Stimulated activated CD4-positive, alpha-beta T cell treated with anti-CD3 and anti-CD28 coated beads, Interleukin-2, amount 100 ng/mL, for 24 hours (primary cell): ENCODE measurements at places on chromosomes 12 and 14.

GRCh38 chr12:89779090-89779489 is 70.5 kb upstream of the ATP2B1 start:
- DNase-seq: no peak

GRCh38 chr12:47038270-47038748 is 41.1 kb upstream of the PCED1B start:
- DNase-seq: no peak

GRCh38 chr12:13195250-13195649 is 1.3 kb upstream of the EMP1 start:
- DNase-seq: no peak

DNA sequence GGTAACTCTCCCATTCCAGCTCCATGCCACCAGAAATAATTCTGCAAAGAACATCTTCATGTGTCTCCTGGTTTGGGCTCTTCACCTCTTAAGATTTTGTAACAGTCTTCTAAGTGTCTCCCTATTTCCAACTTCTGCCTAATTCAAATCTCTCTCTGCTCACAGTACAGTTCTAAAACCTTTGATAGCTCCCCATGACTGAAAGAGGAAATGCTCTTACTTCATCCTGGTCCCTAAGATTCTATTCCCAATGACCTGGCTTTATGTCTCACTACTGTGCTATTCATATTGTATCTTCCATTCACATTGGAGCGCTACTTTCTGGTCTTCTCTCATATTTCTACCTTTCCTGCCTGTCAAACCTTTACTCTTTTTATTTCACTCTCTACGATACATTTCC is 1.6 kb downstream of the AMN1 start:
- no peak for DNase-seq

DNA sequence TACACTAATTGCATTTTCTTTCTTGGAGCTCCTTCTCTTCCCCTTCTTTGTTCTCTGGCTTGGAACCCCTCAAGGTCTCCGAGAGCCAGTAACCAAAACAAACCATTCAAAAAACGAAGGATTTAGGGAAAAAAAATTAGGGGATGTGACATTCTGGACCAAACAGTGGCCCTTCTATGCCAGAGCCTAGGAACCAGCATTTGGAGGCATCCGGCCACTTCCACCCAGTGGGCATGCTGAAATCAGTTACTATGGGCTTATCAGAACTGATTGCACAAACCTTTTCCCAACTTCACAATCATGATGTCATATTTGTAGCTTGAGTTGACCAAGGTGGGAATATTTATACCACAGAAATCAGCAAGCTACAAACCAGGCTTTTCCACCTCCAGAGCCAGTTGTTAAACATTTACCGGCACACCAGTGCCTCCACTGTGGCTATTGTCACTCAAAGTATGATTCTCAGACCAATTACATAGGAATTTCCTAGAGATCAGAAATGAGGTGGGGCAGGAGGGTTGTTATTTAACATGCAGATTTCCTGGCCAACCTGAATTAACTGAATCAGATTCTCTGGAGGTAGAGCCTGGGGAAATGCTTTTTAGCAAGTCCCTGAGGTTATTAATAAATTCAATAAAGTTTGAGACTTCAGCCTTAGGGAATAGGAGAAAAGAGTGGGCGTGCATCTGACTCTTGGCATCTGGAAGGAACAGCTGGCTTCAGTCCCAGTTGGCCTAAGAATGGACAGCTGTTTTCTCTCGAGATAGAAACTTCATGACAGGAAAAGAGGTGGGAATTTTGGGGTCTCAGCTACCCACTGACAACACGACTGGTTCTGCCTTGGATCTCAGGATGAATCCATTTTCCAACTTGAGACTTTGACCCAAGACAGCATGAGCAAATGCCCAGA is 273.9 kb downstream of the ZFP36L1 start:
- no peak for DNase-seq

DNA sequence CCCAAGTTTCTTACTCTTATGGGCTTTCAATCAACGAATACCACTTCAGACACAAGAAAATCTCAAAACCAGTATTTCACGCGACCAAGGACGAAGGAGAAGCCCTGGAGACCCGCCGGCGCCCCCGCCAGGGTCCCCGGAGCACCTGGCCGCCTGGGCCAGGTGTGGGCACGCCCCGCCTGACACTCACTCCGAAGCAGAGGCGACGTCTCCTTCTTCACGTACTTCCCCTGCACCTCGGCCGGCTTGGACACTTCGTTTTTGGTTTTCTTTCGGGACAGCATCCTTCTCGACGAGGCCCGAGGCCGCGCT is 466 bp downstream of the SAV1 start:
- DNase-seq: peak; percentile 21

- DNase-seq: no peak
Observed at GRCh38 chr12:42421844-42422779, 96.1 kb downstream of the PPHLN1 start.

GRCh38 chr12:46386360-46386867 is 13.8 kb upstream of the SLC38A2 start:
- DNase-seq: no peak

DNA sequence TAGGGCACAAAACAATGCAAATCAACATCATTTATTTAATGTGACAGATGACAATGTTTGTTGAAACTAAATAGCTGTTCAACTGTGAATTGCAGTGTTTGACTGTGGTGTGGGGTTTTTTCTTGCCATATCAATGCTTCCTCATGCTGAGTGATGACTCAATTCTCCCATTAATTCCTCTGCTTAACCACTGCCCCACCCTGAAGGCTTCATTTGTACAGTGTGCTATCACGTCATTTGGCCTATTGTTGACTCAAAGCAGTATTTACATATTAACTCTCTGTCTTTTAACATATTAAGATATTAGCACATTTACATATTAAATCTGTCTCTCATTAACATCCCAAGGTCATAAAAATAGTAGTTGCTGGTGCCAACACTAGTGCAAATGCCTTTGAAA is 164.8 kb upstream of the NRXN3 start:
- no peak for DNase-seq

- DNase-seq: no peak
Observed at GRCh38 chr12:32828552-32828951, 68.0 kb downstream of the PKP2 start.

DNA sequence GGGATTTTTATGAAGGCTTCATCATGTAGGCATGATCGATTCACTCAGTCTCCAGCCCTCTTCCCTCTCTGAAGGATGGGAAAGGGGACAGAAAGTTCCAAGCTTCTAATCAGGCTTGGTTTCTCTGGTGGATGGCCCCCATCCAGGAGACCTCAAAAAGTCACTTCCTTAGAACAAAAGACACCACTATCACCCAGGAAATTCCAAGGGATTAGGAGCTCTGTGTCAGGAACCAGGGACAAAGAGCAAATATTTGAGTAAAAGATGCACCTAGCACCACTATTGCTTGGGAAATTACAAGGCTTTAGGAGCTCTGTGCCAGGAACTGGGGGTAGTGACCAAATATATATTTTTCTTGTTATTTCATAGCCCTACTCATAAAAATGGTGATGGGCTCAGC is 33.6 kb upstream of the TMX1 start:
- DNase-seq: no peak

DNA sequence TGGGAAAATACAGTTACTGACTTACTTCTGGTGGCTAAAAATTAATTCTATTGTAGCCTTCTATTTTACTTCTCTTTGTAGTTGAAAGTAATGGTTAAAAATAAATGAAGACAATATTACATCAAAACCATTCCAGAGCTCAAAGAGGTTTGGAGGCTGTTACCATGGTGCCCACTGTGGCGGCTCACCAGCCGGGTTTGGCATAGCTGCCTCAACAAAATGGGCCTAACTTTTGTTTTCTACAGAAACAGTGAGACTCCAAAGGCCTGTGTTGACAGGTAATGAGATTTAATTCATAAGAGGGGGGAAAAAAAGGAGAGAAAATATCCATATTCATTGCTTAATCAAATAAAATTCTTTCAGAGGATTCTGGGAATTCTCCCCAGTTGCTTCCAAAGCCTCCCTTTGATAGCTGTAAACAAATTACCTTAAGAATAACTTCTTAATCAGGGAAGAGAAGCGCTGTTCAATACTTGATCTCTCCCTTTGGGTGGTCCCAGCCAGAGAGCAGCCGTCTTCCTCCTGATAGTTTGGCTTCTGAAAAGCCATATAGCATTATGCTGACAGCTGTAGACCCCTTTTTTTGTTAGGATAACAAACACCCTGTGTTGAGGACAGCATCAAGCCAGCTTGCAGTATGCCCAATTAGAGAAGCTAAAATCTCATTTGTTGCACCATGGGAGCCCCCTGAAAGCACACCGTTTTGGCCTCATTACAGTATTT is 266.8 kb downstream of the NEDD1 start:
- no peak for DNase-seq

DNA sequence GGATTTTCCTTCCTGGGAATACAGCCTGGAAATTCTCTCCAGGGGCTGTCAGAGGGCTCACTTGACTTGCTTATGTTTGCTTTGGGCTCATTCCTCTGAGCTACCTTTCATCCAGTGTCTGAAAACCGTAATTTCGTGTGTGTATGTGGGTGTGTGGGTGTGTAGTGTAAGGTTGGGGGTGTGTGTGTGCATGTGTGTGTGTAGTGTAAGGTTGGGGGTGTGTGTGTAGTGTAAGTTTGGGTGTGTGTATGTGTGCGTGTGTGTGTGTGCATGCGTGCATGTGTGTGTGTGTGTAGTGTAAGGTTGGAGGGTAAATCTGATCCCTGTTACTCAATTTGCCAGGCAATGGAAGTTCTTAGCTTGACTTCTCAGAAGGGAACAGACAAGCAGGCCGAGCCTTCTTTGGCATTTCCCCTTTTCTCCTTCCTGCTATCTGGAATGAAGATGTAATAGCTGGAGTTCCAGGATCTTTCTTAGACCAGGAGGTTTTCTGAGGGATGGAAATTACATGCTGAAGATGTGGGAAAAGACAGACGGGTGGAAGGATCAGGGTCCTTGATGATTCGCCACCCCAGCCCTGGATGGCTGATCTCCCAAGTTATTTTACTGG is 15.5 kb upstream of the BEGAIN start:
- DNase-seq: no peak

GRCh38 chr14:104687601-104688504 is 1.6 kb upstream of the INF2 start:
- no peak for DNase-seq

- no peak for DNase-seq
Observed at GRCh38 chr12:68506619-68507018, 104.1 kb upstream of the RAP1B start.

DNA sequence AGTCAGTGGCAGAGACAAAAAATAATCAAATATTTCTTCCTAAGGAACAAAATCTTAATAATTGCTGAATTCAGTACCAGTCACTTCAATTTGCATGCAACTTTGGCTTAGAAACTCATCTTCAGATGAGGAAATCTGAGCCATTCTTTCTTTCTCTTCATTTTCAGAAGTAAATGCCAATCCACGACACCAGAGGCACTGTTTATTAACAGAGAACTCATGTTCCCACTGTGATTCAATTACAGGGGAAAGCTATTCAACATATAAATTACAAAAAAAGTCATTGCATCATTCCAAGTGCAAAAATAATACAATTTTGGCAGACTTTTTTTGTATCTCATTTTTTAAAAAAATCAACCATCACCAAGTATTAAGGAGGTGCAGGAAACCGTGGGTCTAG is 816.1 kb upstream of the TMEM132C start:
- no peak for DNase-seq

- no peak for DNase-seq
Observed at GRCh38 chr12:86456241-86456640, 200.1 kb upstream of the MGAT4C start.

DNA sequence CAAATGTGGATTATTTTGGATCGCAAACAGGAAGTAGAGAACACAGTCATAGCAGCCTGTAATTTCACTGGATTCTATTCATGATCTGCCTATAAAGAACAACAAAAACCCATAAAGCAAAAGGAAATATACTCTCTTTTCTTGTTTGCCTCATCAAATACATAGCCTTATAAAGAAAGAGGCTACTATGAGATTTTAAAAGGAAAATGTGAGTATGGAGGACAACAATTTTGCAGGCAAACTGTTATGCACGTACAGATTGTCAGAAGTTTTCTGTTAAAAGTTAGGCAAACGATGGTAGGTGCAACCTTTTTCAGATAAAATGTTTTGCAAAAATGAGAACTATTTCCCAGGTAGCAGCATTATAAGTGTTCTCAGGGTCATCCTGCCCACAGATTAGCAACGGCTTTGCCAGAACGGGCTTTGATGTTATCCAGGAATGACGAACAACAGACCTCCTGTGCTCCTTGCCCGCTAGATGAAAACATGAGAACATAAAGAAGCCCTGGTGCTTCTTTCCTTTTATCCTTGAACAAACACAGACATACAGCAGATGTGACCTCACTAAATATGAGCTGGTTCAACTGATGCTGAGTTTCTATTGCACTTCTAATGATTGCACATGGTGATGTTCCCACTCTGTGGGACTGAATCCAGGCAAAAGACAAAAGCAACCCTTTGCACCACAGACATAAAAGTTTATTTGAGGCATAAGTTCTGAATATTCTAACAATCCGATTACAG is 88.1 kb downstream of the ITPR2 start:
- DNase-seq: no peak

DNA sequence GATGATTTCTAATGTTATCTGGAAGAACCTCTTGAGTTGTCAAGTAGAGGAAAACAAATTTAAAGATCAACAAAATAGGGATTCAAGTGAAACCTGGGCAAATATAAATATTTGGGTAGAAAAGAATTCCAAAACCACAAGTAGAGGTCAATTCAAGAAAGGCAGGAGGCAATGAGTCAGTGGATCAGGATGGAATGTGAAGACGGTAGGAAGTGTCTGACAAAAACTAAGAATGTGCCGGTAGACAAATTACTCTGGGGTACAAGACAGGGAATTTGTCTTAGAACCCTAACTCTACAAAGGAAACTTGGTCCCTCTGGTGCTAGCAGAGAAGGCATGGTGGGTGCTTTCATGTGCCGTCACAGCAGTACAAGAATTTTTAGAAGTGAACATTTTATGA is 13.6 kb downstream of the ABCD2 start:
- no peak for DNase-seq

GRCh38 chr12:12456637-12457036 is 99.8 kb downstream of the BORCS5 start:
- DNase-seq: no peak

DNA sequence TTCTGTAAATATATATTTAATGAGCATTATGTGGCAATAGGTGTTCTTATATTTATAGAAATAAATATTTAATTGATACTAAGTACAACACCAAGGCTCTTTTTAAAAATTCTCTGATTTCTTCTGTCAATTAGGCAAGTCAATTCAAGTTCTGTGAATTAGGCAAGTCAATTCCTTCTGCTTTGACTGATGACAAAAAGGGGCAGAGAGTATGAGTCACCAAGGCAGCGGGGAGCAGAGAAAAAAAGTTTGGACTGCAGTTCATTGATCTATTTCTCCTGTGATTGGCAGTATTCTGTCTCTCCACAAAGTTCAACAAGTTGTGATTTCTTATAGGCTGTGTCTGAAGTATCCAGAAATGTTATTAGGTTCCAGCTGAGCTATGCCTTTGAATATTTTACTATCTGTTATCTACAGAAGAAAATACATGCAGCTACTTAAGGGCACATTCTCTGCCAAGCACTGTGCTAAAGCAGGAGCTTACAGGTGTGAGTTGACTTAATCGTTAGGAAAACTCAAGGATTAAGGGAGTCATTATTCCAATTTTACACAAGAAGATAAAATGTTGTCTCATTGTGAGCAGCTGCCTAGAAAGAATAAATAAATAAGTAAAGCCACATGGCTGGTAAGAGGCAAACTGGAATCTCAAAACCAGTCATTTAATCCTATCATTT is 206.4 kb upstream of the ALG10B start:
- DNase-seq: no peak

- DNase-seq: no peak
Observed at GRCh38 chr12:16165506-16165905, 112.0 kb downstream of the SLC15A5 start.
